ENCODE measurements at places on chromosomes 11 and 22. TPM values are rescaled to one million over a fixed set of nuclear protein-coding genes. Genes with fewer than 3 reads are reported as not detected.

The APOBEC3G gene
- total RNA-seq: 47.5 TPM

The KBTBD4 gene
- total RNA-seq: 21.2 TPM

The SREBF2 gene
- 112 TPM for total RNA-seq

The CRACR2B gene
- total RNA-seq: not detected

GRCh38 chr11:44950625-44951476, at the start of gene TP53I11:
TSS of gene TP53I11 (minus strand) at chr11:44950883. CDS start at chr11:44938335, 12,548 bp downstream.
- DNase-seq: peak; percentile 57

GRCh38 chr22:46377525-46378425, 42.3 kb downstream of the TRMU start:
- no peak for DNase-seq

GRCh38 chr22:47174671-47175112, 412.2 kb downstream of the TBC1D22A start:
- no peak for DNase-seq
